ENCODE measurements at places on chromosomes 7 and 10. TPM values are rescaled to one million over a fixed set of nuclear protein-coding genes. Genes with fewer than 3 reads are reported as not detected.

PDE6C gene
- not detected for total RNA-seq

UTF1 gene
- not detected for total RNA-seq

CLDN3 gene
- total RNA-seq, result 0.32 TPM

UCN3 gene
- not detected for total RNA-seq

UPK3BL2 gene
- total RNA-seq, result 3.3 TPM

NEUROG3 gene
- not detected for total RNA-seq

ITPRID1 gene
- not detected for total RNA-seq

DNA sequence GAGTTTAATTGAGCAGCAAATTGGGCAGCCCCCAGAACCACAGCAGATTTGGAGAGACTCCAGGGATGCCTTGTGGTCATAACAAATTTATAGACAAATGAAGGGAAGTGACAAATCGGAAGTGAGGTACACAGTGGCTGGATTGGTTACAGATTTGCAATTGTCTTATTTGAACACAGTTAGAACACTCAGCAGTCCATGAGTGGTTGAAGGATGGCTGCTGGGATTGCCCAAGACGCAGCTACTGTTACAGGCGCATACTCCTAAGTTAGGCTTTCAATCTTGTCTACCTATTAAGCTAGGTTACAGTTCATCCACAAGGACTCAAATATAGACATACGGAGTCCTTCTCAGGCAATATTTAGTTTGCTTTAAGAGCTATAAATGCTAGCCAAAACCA, 7.4 kb downstream of the ACADSB start:
- no peaks in the 10 kb centered on the region for H3K36me3 ChIP-seq
- no peak for DNase-seq
- H3K27ac ChIP-seq, result no peak overlapping the region
- no peak overlapping the region for H3K4me3 ChIP-seq

GRCh38 chr7:94286111-94286510, 108.6 kb upstream of the COL1A2 start:
- no peak for DNase-seq

- peaks cover 32% of the 10 kb centered on the region for H3K4me1 ChIP-seq
- no peaks in the 10 kb centered on the region for H3K27me3 ChIP-seq
- H3K36me3 ChIP-seq, result peaks cover 8% of the 10 kb centered on the region
Observed at GRCh38 chr7:66739953-66740301, 606 bp upstream of the RABGEF1 start.

DNA sequence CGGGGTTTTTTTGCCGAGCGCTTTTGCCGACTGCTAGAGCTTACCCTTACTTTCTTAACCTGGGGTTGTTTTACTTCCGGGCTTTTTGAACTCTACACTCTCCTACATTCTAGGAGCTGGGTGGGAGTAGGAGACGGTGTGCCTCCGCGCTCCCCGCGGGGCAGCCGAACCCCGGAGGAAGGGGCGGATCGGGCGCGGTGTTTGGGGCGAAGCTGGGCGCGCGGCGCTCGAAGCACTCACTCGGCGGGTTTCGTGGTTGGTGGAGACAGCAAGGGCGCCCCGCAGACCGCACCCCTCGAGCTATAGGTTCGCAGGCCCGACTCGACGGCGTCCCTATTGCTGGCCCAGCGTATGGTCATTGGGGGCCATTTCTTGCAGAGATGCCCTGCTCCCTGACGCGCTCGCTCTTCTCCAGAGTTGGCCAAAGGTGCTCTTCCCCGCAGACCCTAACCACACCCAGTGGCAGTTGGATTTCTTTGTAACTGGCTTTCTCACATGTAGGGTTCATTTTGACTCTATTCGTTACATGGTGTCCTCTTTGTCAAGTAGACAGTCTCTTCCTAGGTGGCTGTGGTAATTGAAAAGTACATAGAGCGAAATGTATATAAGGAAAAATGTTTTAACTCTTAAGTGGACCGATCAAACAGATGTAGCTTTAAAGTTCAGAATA, 364 bp downstream of the ZNF518A start:
- H3K27ac ChIP-seq, result peak overlapping the region; percentile 99
- peaks cover 26% of the 10 kb centered on the region for H3K4me1 ChIP-seq
- H3K27me3 ChIP-seq, result peaks cover 2% of the 10 kb centered on the region
- DNase-seq, result peak; percentile 91
- peak overlapping the region; percentile 92 for H3K4me3 ChIP-seq

- H3K36me3 ChIP-seq, result peaks cover 3% of the 10 kb centered on the region
- peak overlapping the region; percentile 54 for H3K27ac ChIP-seq
Observed at GRCh38 chr10:67818323-67818722, 19.7 kb downstream of the DNAJC12 start.

- no peak for DNase-seq
- H3K27me3 ChIP-seq, result peaks cover 1% of the 10 kb centered on the region
- peaks cover 9% of the 10 kb centered on the region for H3K4me1 ChIP-seq
- H3K36me3 ChIP-seq, result peaks cover 6% of the 10 kb centered on the region
Observed at GRCh38 chr7:69002416-69002815, 595.9 kb upstream of the AUTS2 start.

- DNase-seq, result no peak
- H3K36me3 ChIP-seq, result no peaks in the 10 kb centered on the region
- no peaks in the 10 kb centered on the region for H3K27me3 ChIP-seq
- no peak overlapping the region for H3K4me3 ChIP-seq
- H3K27ac ChIP-seq, result no peak overlapping the region
Observed at GRCh38 chr7:81469153-81469868, 300.5 kb downstream of the HGF start.

DNA sequence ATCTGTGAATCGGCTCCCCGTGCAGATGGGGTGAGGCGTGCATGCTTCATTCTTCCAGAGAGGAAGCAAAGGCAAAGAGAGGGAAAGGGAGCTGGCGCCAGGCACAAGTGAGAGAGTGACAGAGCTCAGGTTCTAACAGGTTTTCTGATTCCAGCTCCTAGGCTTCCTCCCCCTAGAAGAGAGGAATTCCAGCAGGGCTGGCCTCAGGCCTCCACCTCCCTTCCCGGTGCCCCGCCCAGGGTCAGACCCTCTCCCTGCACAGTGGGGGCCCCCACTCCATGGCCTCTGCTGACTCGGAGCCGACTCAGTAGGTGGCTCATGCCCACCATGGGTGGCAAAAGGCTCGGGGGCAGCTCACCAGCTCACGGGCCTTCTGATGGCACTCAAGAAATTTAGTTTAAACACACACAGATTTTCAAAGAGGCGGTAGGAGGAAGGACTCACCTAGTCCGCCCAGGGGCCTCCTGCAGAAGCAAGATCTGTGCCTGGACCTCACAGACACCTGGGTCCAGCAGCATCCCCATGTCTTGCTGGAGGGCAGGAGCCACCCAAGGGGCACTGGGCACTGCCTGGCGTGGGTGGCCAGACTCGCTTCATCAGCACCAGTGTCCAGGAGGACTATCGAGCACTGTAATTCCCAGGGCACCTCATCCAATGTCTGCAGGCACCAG, 183.5 kb downstream of the MAD1L1 start:
- no peaks in the 10 kb centered on the region for H3K4me1 ChIP-seq
- H3K4me3 ChIP-seq, result no peak overlapping the region
- H3K36me3 ChIP-seq, result no peaks in the 10 kb centered on the region
- H3K27me3 ChIP-seq, result no peaks in the 10 kb centered on the region
- peak; percentile 82 for DNase-seq
- no peak overlapping the region for H3K27ac ChIP-seq

DNA sequence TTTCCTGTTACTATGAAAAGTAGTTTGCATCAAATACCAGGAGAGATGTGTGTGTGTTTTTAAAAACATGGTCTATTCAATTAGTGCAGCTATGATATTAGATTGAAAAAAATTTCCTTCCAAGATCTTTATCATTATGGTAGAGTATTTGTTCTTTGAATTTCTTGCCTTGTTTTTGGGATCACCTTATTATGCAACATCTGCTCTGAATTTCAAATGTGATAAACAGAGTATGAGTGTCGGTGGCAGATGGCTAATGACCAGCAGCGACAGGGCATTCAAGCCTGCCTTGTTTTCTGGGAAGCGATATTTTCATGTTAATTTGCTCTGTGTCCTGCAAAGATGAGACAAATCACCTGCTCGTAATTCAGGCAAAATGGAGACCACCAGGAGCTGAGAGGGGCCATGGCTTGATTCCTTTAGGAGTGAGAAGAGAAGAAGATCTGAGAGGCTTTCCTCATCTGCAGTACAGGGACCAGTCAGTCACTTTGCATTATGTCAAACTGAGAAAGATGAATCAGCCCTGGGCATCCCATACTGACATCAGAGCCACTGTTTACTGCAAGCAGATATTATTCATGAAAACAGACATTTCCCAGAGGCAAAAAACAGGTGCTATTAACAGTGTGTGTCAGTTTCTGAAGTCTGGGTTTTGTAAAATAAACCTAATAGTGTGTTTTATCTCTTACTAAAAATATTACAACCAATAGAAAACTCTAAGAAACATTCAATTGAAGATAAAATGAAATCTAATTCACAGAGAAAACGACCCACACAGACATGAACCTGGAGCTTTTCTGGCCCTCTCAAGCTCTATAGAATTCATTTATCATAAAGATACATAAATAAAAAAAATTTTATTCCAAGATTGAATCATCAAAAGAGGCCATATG, 67.6 kb downstream of the CDK6 start:
- no peak for DNase-seq
- peaks cover 25% of the 10 kb centered on the region for H3K36me3 ChIP-seq
- no peaks in the 10 kb centered on the region for H3K27me3 ChIP-seq
- H3K4me1 ChIP-seq, result peaks cover 61% of the 10 kb centered on the region
- no peak overlapping the region for H3K4me3 ChIP-seq

DNA sequence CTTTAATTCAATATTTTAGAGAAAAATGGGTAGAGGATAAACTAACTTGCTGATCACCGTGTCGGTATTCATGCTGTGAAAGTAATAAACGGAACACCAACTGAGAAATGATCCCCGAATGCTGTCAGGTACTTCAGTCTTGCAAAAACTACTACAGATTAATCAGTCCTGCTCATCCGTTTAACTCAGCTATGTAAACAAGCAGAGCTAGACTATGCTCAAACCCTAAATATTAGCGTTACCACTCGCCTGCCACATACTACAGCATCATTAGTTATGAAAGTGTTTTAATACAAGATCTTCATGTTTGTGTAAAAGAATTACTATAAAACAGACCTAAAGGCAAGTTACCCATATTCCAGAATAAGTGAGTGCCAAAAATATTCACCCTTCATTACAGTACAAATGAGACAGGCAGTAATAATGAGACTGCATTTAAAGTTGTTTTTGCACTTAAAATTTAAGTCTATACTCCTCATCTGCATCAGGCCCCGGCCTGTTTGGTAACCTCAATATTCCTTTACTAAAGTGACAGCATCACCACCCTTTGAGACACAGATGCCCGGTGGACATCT, 952 bp downstream of the DNMBP start:
- no peaks in the 10 kb centered on the region for H3K27me3 ChIP-seq
- H3K4me3 ChIP-seq, result peak overlapping the region; percentile 85
- H3K4me1 ChIP-seq, result peaks cover 58% of the 10 kb centered on the region
- H3K27ac ChIP-seq, result peak overlapping the region; percentile 84

GRCh38 chr10:113126229-113127201, 176.5 kb downstream of the TCF7L2 start:
- peak overlapping the region; percentile 72 for H3K27ac ChIP-seq
- no peaks in the 10 kb centered on the region for H3K36me3 ChIP-seq
- H3K27me3 ChIP-seq, result no peaks in the 10 kb centered on the region
- H3K4me1 ChIP-seq, result peaks cover 60% of the 10 kb centered on the region

DNA sequence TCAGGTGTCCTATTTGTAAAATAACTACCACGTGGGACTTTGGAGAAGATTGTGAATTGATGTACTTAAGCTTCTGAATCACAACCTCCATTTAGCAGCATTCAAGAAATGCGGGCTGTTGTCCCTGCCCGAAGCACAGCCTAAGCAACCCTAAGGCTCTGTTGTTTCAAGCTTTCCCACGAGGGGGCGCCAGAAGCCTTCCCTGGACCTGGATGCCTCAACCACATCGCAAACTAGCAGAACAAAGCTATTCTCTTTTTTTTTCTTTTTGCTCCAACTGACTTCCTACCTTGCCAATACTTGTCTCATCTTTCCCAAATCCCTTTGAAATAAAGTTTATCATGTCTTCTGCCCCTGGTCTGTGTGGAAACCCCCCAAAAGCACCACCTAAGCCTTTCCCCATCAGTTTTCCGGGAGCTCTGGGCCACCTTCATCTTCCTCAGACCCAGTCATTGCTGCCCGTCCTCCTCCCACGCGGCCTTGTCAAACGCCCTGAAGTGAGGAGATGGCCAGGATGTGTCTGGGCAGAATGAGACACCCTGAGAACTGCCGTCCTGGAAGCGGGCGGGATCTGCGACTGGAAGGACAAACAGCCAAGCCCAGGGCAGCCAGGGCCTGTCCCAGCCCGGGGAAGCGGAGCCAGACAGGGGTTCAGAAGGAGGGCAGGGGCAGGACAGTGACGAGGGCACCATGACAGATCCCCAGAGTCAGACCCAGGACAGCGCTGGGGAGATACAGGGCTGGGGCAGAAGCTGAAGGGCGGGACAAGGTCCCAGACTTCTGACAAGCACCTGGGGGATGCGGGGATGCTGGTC, 112.7 kb downstream of the SLIT1 start:
- no peak overlapping the region for H3K27ac ChIP-seq

DNA sequence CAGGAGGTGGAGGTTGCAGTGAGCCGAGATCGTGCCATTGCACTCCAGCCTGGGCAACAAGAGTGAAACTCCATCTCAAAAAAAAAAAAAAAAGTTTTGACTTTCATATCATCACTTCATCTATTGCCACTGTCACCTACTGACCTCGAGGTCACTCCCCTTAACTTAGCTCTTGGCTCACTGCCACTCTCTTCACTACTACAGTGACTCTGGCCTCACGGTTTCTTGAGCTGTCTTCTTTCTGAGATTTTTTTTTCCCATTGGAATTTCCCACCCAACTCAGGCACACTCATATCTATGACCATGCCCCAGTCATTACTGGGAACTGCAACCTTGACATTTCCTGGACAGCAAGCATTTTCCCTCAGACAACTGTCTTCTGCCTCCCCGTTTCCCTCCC, 42.6 kb upstream of the C7orf33 start:
- H3K36me3 ChIP-seq, result no peaks in the 10 kb centered on the region
- DNase-seq, result no peak
- H3K27ac ChIP-seq, result no peak overlapping the region
- H3K27me3 ChIP-seq, result peaks cover 5% of the 10 kb centered on the region

- peak overlapping the region; percentile 69 for H3K27ac ChIP-seq
- DNase-seq, result no peak
- no peaks in the 10 kb centered on the region for H3K36me3 ChIP-seq
- H3K4me3 ChIP-seq, result peak overlapping the region; percentile 3
- no peaks in the 10 kb centered on the region for H3K27me3 ChIP-seq
Observed at GRCh38 chr7:14806891-14807290, 95.7 kb downstream of the DGKB start.

DNA sequence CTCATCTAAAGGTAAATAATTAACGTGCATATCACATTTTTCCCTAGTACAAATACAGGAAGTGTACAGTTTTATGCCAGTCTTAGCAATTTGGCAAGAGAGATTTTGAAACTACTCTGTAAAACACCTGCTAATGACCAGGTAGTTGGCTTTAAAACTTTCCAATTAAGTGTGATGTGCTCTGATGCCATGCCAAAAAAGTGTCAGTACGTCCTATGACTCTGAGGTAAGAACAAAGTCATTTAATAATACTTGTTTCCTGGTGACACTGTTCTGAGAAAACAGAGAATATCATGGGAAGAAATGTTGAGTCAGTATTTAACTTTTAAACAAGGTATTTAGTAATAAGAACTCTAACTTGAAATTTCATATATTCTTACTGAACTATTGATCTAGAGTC, 9.6 kb downstream of the PDZD8 start:
- peaks cover 74% of the 10 kb centered on the region for H3K4me1 ChIP-seq
- H3K4me3 ChIP-seq, result no peak overlapping the region
- H3K36me3 ChIP-seq, result no peaks in the 10 kb centered on the region
- DNase-seq, result no peak
- H3K27ac ChIP-seq, result peak overlapping the region; percentile 22
